A549 treated with RU486 at 1 μM for 4 hours (cell line): ENCODE measurements at places on chromosomes 6 and 20. TPM values are rescaled to one million over a fixed set of nuclear protein-coding genes. Genes with fewer than 3 reads are reported as not detected.

FOXO3 gene
- 4.4 to 7.8 TPM (median 6.9 TPM) in 5 replicates for total RNA-seq

SMLR1 gene
- total RNA-seq, result not detected in 5 replicates

FOXS1 gene
- 0.46 to 1.2 TPM (median 0.77 TPM) in 5 replicates for total RNA-seq

ADAM33 gene
- total RNA-seq, result 0.06 TPM in 1 of 5 replicates, not detected in the others

ULBP2 gene
- total RNA-seq, result 2.7 to 4.2 TPM (median 3.5 TPM) in 5 replicates
